Suppressor macrophage treated with lipopolysaccharide for 1 hour (primary cell): ENCODE measurements at places on chromosomes 1 and 21.

DNA sequence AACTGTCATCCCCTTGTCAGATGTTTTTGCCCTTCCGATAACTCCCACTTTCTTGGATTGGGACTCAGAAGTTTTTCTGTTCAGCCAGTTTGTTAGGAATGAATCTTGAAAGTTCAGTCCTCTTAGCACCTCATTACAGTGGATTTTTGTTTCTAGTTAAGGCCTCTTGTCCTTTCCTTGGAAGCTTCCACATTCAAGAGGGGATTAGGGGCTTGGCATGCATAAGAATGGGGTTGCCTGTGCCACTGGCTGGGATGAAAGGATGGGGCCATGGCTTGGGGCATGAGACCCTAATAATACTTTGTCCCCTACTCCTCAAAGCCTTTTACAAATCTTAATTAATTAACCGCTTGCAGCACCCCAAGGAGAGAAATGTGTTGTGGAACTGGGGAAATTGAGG lies 2.4 kb upstream of the DHDDS start:
- DNase-seq: no peak

DNA sequence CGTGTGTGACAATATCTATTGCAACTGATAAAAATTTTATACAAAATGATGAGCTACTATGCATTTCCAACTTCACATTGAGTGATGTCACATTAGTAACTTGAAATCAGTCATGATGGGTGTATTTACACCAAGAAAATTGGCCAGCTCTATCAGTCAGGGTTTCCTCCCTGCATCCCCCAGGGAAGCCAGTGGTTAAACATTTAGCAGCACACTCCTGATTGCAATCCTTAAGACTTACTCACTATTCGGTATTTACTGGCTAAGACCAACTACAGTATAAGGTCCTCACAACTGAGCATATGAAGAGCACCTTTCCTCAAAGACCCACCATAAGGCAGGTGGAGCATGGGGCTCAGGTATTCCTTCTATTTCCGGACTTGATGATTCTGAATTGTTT lies 41.3 kb upstream of the PTGFRN start:
- no peak for DNase-seq

GRCh38 chr1:23742670-23743286 lies 493 bp upstream of the ELOA start:
- DNase-seq: no peak

GRCh38 chr21:45093035-45093532 lies 18.7 kb downstream of the ADARB1 start:
- DNase-seq: no peak

DNA sequence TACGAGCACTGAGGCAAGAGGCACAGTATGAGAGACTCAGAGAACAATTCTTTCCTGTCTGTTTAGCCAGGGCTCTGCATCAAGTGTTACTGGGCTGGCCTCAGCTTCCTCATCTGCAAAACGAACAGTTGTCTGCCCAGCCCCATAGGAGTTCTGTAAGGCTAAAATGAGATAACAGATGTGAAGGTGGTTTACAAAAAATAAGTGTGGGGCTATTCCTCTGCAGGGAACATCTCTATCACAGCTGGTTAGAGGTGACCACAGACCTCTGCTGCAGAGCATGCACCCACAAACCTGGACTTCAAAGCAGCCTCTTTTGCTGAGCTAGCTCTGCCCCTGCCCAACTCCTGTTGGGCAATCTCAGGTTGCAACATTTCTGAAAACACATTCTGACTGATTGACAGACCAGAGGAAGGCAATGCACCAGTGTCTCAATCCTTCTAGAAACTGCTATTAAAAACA lies 10.5 kb upstream of the OLIG1 start:
- DNase-seq: peak; percentile 95

- DNase-seq: no peak
Measured at GRCh38 chr1:163170331-163170730, 32.4 kb downstream of the RGS5 start.

DNA sequence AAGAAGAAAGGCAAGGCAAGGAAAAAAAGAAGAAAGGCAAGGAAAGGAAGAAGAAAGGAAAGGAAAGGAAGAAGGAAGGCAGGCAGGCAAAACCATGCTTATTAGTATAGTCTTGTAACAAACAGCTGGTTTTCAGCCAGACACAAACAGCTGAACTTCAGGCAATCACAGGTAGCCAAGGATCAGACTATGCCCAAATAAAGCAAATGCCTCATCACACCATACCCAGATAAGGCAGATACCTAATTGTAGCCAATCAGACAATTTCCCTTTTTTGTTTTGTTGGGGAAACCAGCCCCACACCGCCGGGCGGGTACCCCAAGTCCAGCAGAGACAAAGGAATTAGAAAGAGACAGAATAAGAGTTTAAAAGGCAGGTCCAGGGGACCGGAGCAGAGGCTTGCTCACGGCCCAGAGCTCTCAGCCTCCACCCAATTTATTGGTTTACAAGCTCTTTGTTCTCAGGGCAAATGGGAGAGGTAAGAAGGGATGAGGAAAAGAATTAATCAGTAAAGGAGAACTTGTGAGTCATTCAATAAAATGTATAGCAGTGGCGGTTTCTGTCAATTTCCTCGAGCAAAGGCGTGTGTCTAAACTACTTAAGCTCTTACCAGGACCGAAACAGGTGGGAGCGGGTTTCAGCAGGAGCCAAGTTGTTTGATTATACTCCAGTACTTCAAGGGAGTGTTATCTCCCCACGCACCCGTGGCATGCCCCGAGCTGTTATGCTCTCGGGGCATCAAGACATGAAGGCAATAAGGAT lies 886.8 kb downstream of the KCNT2 start:
- no peak for DNase-seq

DNA sequence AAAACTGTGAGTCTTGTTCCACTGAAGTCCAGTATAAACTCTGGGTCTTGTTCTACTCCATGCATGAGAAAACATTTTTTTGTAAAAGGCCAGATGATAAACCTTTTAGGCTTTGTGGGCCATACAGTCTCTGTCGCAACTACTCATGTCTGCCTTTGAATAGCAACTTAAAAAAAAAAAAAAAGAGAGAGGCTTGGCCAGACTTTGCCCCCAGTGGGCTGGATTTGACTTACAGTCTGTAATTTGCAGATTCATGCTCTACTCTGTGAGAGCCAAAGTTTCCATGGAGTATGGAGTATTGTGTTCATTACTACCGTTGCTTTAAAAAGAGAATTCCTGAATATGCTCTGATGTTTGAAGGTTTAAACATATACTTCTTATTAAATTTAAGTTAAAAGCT lies 654.9 kb upstream of the PKN2 start:
- no peak for DNase-seq

- no peak for DNase-seq
Measured at GRCh38 chr21:19034560-19034959, 631.0 kb upstream of the TMPRSS15 start.

- no peak for DNase-seq
Measured at GRCh38 chr1:21724570-21724969, 55.4 kb upstream of the RAP1GAP start.

- DNase-seq: no peak
Measured at GRCh38 chr1:49293016-49293415, 516.3 kb upstream of the BEND5 start.

DNA sequence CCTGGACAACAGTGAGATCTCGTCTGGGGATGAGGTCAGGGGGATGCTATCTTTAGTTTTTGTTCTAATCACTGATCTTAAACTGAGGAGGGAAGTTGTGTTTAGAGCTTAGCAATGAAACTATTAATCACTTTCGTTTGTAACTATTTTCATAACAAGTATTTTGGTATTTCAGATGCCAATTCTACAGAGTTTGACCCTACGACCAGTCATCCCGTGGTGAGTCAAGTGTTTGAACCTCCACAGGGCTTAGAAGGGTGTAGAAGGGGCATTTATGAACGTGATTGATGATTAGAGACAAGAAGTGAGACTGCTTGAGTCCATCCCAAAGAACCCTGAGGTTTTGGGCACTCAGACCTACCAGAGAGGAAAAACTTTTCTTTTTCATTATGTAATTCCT lies 15.6 kb downstream of the SLFNL1 start:
- no peak for DNase-seq

DNA sequence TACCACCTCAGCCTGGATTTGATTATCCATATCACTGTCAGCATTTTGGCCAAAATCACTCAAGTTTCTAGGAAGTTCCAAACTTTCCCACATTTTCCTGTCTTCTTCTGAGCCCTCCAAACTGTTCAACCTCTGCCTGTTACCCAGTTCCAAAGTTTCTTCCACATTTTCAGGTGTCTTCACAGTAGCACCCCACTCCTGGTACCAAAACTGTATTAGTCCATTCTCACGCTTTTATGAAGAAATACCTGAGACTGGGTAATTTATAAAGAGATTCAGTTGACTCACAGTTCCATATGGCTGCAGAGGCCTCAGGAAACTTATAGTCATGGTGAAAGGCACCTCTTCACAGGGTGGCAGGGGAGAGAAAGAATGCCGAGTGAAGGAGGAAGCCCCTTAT lies 39.4 kb downstream of the STXBP3 start:
- DNase-seq: no peak

- DNase-seq: no peak
Measured at GRCh38 chr1:214688891-214689290, 85.9 kb downstream of the CENPF start.

- peak; percentile 64 for DNase-seq
Measured at GRCh38 chr1:100400404-100400803, 48.1 kb downstream of the CDC14A start.

- no peak for DNase-seq
Measured at GRCh38 chr1:204449678-204450280, 38.2 kb upstream of the PPP1R15B start.

- no peak for DNase-seq
Measured at GRCh38 chr21:17829472-17829871, 10.3 kb upstream of the C21orf91 start.
